CD4-positive, alpha-beta T cell (primary cell): ENCODE measurements at places on chromosomes 3 and 15.
A peak's percentile ranks its signal among the peaks of the same experiment; 100 is the strongest.

- DNase-seq = no peak
These were observed 77.4 kb downstream of the DGKG start for GRCh38 chr3:186284661-186285060.

DNA sequence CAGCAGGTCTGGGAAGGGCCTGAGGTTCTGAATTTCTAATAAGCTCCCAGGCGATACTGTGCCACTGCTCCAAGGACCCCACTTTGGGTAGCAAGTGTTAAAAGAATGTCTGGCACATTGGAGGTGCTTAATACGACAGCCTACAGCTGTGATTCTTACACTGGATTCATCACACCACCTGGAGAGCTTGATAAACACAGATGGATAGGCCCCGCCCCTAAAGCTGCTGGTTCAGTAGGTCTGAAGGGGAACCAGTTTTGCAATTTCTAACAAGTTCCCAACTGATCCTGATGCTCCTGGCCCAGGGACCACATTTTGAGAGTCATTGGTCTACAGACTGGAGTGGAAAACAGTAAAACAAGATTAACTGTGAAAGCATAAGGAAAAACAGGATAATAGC is 124.8 kb upstream of the ST8SIA2 start:
- no peak for DNase-seq

GRCh38 chr3:36303286-36303685 is 77.0 kb upstream of the STAC start:
- DNase-seq = no peak

DNA sequence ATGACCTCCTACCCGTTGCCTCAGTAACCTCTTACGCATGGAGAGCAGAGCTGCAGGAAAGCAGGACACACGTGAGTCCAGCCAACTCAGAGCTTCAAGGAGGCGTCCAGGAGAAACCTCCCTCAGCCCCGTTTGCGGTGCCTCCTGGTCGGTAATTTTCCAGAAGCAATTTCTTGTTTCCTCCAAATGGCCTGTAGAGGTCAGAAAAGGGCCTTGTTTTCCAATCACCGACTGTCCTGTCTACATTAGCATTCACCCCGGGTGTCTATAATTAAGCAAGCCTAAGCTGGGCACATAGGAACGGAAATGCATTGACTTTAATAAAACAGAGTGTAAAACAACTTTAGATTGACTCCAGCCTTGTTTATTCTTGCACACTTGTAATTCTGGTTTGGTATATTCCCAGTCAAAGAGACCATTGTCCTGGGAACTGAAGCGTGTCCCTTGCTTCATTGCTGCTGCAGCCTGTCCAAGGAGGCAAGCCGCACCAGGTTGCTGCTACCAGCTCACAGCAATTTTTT is 836.2 kb downstream of the AGBL1 start:
- peak; percentile 13 for DNase-seq

DNA sequence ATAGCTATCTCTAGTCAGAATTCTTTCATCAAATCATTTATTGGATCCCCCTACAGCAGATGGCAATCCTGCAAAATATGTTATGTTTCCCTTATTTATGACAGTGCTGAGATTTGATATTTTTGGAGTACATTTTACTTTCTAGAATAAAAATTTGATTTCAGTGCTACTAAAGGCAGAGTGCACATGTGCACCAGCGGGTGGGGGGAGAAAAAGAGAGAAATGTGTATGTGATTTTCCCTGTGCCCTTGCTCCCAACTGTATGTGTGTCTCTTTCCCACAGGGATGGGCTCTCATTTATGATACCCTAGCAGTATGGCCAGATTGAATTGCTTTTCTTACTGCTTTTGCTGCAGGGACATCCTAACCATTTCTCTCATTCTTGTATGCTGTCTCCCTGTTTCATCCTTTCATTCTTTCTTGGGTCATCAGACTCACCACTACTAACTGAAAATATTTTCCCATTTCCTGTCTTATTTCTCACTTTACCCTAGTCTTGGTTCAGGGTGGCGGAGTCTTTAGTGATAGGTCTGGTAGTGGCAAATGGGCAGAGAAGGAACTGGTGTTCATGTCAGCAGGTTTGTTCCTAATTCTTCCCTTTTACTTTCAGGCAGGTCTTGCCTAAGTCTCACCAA is 140.7 kb downstream of the TCF12 start:
- no peak for DNase-seq
